ENCODE measurements at places on chromosomes 6 and 20. TPM values are rescaled to one million over a fixed set of nuclear protein-coding genes. Genes with fewer than 3 reads are reported as not detected.

Gene TSBP1
- not detected for total RNA-seq

Gene FRMD1
- 6.9 TPM for total RNA-seq

Gene ELOVL2
- total RNA-seq = 2.3 TPM

Gene PTCRA
- total RNA-seq = 0.82 TPM

Gene PACRG
- total RNA-seq = 13.3 TPM

Gene MAS1
- total RNA-seq = not detected

Gene FARS2
- total RNA-seq = 34.9 TPM

Gene FAM83B
- 13.4 TPM for total RNA-seq

Gene CRISP2
- 0.18 TPM for total RNA-seq

Gene HLA-DRB5
- 1.8 TPM for total RNA-seq

Gene FAM209B
- not detected for total RNA-seq
